ENCODE measurements at places on chromosomes 1 and 21.

GRCh38 chr1:29579821-29580425 is 343.6 kb downstream of the PTPRU start:
- no peak for DNase-seq

DNA sequence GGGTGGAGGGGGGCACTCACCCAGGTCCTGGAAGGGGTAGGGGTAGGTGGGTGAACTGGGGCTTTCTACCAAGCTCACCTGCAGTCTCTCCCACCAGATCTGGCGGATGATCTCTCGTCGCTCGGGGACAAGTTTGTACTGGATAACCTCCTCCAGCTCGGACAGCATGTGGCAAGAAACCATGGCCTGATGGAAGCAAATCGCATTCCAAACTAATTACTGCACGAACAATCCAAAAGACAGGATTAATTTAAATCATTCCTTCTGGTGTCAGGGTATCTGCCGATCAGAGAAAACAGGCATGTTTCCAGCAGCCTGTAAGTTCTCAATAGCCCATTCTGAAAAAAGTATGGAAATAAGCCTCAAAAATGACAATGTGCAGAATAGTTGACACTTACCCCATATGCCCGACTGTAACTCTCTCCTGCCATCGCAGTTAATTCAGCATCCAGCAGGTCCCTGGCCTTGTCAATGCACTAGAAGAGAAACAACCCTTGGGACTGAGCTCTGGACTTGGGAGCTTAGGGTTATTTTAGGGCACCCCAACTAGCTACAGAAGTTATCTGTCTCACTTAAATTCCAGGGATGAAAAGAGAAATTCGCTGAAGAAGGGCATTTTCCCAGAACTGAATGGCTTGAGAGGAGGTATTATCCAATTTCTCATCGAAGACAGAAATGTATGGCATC is 44.4 kb upstream of the ANGPTL7 start:
- DNase-seq: no peak

DNA sequence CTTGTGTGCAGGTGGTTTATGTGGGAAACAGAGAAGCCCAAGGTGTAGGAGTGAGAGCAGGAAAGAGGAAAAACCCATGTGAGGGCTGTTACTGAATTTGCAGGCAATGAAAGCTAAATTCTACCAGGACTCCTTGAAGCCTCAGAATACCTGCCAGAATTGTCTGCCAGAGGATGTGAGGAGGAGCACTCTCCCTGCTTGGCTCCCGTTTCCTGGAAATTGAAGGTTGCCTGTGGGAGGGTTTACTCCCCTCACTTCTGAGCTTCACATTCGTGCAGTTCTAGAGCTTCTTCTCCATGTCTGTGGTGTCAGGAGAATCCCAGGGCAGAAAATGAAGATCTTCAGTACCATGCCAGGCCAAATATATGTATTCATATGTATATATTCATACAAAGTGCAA is 220.8 kb upstream of the ZP4 start:
- no peak for DNase-seq

GRCh38 chr1:119634016-119634415 is 14.1 kb downstream of the ZNF697 start:
- DNase-seq: no peak

DNA sequence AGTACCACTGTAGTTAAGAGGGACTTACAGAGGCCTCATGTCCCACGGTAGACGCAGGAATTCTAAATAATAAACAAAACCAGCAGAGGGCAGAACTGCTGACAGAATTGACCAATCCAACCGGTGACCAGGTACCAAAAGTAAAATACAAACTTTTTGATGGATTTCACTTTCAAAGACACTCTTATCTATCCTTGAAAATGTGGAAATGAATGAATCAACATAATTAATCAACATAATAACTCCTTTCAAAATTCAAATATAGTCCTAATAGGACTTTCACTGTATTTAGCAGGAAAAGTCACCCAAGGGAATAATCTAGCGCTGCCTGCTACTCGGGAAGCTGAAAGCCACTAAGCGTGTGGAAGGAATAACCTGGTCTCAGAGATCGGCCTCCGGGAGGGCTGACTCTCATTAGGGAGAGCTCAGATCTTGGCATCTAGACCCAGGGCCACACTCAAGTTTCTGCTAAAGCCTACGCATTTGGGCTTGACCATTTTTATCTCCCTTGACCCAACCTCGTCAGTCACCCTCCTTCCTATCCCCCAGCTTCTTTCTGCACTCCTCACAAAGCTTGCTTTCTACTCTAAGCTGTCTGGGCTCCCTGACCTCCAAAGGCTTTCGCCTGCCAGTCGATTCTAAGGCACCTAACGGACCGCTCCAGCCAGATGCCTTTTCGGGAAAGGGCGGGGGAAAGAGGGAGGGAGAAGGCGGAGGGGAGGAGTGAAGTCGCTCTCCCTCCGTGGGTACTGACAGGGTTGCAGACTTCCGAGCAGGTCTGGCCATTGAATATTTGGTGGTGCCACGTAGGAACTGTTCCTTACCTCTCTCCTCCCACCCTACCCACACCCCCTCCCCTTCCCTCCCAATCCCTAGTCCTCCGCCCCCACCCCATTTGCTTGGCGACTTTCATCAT is 1.6 kb downstream of the COL11A1 start:
- DNase-seq: no peak

DNA sequence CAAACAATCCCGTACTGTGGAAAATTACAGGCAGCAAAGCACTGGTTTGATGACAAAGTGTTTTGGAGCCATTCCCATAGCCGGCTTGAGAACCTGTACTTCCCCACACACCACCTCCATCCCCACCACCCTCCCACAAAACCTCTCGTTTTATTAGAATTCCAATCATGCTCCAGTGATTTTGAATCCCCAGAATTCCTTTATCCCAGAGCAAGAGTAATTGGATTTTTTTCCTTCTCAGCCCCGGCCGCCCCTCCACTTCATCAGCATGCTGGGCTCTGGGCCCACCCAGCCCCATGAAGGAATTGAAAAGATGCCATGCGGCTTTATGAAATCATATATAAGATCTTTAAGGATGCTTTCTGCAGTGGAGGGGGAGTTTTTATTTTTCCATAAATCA is 136.6 kb downstream of the OMA1 start:
- no peak for DNase-seq

GRCh38 chr1:234713859-234714258 is 103.9 kb upstream of the IRF2BP2 start:
- no peak for DNase-seq

DNA sequence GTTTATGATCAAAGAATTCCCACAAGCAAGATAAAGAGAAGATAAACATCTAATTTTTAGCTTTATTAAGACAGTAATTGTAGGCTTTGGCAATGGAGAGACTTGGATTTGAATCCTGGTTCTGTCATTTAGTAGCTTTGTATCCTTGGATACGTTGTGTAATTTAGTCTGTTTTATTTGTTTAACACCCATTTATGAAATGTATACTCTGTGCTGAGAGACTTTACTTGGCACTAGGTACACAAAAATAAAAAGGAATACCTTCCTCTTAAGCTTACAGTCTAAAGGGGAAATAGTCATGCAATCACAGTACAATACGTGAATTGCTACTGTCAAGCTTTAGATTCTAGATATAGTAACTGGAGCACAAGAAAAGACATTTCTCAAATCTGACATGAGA is 23.8 kb downstream of the ZMPSTE24 start:
- no peak for DNase-seq

GRCh38 chr21:34534522-34534921 is 22.5 kb upstream of the KCNE1 start:
- no peak for DNase-seq

GRCh38 chr1:65395887-65396612 is 24.4 kb upstream of the LEPR start:
- DNase-seq: no peak

DNA sequence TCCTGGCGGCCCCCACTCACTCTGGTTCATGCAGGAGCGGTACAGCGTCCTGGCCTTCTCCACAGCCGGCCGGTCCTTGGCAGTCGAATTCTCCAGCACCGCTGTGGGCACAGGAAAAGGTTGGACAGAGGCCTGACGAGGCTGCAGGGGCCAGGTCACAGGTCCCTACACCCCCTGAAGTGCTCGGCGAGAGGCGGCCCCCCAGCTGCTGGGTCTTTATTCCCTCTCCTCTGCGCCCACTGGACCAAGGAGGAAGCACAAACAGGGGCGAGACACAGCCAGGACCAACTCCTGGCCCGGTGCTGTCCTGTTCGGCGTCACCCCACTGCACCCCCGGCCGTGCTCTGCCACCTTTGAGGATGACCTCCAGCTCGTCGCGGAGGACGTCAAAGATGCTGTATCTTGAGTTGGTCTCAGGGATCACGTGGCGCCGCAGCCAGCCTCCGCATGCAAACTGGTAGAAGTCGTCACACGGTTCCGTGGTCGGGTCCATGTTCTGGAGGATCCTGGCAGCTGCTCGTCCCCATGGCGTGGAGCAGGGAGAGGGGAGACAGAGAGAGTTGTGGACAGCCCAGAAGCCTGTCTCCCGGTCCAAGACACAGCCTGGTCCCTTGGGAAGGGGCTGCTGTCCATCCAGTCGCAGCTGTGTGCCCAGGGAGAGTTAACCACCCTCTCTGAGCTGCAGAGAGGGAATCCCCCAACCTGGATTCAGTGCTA is 22.9 kb downstream of the PRXL2B start:
- no peak for DNase-seq
